ENCODE measurements at places on chromosomes 1 and 21.

DNA sequence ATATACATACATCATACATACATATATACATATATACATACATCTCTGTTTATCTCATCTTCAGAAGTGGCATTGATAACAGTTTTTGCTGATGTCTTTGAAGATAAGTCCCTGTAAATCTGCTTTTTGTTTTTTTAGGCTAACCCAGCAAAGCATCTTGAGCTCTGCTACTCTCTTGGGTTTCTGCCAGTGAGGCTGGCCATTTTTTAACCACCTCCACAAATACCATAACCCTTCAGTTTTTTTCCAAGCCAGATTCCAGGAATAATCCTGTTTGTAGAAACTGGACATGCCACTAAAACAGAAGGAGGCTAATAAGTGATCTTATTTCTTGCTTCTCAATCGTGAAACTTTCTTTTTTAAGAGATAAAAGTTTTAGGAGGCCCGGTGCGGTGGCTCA, 21.6 kb downstream of the SDHC start:
- no peak for DNase-seq

- no peak for DNase-seq
These were observed 111.7 kb downstream of the ADGRL4 start for GRCh38 chr1:78894811-78895210.

DNA sequence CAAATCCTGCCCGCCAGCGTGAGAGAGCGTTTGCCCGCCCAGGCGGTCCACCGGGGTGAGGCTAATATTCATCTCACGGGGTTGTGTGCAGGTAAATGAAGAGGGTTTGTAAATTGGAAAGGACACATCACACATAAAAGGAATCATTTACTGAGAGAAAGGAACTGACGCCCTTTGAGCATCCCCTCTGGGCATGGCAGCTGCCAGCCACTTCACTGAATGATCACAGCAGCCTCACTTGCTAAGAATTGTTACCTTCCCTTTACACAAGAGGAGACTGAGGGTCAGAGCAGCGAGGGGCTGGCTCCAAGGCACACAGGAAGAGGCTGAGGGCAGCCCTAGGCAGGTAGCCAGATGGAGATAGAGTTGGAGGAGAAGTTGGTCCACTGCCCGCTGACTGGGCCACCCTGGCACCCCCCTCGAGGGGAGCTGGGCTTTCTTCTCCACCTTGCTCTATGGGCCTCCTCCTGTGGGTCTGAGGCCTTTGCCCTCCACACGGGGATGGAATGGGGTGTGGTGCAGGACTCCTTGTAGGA, 96.0 kb downstream of the FOXD2 start:
- no peak for DNase-seq

- no peak for DNase-seq
These were observed 9.5 kb upstream of the BLACAT1 start for GRCh38 chr1:205465392-205465791.

DNA sequence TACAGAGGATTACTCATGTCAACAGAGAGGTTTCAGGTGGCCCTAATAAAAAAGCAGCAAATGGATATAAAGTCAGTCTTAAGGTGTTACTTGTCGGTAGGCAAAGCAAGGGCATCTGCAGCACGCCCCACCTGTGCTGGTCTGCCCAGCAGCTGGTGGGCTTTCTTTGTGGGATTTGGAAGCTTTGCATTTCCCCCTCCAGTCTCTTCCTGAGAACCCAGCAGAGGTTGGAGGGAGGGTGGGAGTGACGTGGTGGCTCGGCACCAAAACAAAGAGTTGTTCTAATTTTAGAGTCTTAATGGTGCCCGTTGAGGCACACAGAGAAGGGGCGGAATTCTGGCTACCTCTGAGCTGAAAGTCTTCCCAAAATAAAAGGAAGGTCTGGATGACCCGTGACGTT, 4.8 kb upstream of the PCBP3 start:
- no peak for DNase-seq
